Activated CD8-positive, alpha-beta memory T cell treated with anti-CD3 and anti-CD28 coated beads for 1 hour (primary cell): ENCODE measurements at places on chromosomes 16 and 17.

- no peak for DNase-seq
Measured at GRCh38 chr16:88727871-88728270, 21.6 kb downstream of the CTU2 start.

DNA sequence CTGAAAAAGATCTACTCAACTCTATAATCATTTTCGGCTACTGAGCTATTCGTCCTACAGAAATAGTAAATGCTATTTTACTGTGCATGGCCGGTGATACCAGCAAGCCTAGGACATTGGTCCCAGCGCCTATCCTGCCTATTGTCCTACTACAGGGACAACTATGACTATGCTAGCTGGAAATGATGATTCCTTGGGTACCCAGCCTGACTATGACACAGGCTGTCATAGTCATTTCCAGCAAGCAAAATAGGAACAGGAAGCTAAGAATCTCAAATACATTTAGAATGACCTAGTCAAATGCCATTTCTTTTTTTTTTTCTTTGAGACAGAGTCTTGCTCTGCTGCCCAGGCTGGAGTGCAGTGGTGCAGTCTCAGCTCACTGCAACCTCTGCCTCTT, 33.7 kb upstream of the HSBP1 start:
- DNase-seq, result no peak

- DNase-seq, result no peak
Measured at GRCh38 chr17:13807103-13807502, 205.4 kb upstream of the HS3ST3A1 start.

GRCh38 chr16:4820652-4821051, 18.2 kb upstream of the ROGDI start:
- DNase-seq, result no peak

DNA sequence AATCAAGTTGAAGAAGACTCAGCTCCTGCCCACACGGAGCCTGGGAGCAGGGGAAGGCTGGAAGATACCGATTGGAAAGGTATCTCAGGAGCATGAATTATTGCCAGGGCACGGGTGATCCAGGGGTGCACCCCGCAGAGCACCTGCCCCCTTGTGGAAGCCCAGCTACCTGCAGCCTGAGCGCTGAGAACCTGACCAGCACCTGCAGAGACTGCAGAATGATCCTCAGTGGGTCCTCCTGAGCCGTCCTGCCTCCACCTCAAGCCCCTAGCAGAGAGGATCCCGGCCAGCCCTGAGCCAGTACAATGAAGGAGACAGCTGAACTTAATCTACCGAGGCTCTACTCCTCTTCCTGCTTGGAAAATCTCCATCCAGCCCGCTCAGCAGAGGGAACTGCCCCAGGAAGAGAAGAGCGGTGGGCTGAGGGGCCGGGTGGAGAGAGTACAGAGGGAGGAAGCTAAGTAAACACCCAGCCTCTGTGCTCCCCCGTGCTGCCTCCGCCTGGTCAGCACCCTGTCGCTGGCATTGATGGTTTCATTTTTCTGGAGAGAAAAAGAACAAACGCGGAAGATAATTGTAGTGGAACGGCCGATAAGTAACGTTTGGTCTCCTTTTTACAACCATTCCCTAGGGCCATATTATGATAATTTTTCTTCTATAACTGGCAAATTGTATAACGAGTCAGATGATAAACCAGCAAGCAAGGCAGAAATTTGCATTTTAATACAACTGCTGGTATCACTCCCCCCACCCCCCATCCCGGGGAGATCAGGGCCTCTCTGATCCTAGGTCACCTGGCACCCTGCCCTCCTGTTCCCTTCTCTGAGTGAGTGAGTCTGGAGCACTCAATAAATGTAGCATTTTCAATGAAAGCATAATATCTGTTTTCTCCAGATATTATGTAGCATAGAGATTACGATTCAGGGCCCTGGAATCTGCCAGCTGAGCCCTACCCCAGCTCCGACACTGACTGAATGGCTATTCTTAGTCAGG, 204.5 kb upstream of the RPL38 start:
- DNase-seq, result peak; percentile 44

- DNase-seq, result no peak
Measured at GRCh38 chr16:8194794-8195193, 395.5 kb downstream of the TMEM114 start.

DNA sequence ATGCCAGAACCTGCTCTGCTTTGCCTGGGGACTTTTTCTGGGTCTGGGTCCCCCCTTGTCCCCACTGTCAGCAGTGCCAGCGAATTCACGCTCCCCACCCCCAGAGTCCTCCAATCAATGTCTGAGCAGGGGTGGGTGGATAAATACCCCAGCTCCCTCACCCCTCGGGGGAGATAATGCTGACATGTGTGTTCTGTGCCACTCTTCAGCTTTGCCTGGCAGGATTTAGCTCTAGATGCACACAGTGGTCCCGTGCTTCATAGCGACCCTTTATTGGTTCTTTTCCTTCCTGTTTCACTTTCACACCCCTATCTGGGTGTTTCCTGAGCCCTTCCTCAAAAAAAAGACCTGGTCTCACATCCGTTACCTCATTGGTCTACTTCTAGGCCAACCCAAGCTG, 277.0 kb downstream of the NPIPA8 start:
- no peak for DNase-seq

GRCh38 chr17:157901-158300, 20.5 kb downstream of the SCGB1C2 start:
- DNase-seq, result no peak

- DNase-seq, result no peak
Measured at GRCh38 chr16:87464691-87465300, 28.0 kb downstream of the ZCCHC14 start.

GRCh38 chr17:81298991-81299738, 4.1 kb upstream of the SLC38A10 start:
- DNase-seq, result no peak

DNA sequence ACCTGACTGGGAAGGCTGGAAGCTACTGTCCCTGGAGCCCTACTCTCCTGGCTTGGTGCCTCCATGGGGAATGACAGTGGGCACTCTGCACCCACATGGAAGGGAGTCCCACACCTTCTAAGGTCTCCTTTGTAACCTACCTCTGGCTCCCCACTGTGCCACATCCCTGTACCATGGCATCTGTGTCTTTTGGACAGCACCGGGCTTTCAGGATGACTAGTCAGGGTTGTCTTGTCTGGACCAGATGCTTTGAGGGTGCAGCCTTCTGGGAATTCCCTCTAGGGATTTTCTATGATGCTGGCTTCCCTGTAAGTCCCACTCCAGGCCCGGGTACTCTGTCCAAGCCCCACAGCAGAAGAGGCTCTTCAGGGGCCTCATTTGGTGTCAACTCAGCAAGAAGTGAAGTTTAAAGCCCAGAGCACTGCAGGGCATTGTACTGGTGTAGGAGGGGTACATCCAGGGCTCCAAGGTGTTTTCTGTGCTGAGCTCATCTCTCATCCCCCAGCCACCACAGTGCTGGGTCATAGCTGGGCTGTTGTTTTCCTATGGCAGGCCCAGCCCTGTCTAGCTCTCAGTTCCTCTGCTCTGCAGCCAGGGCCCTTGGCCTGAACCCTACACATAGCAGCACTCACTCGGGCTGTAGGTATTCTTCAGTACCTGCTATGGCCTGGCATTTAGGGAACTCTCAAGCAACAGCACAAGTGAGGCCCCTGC, 255.3 kb downstream of the CPPED1 start:
- no peak for DNase-seq

GRCh38 chr17:4903051-4903818, at the start of gene CHRNE:
Gene CHRNE, minus strand, starts transcription at chr17:4903098. Its CDS starts 35 bp downstream, at chr17:4903063.
- peak; percentile 56 for DNase-seq

- no peak for DNase-seq
Measured at GRCh38 chr16:74107795-74108610, 188.6 kb upstream of the PSMD7 start.

DNA sequence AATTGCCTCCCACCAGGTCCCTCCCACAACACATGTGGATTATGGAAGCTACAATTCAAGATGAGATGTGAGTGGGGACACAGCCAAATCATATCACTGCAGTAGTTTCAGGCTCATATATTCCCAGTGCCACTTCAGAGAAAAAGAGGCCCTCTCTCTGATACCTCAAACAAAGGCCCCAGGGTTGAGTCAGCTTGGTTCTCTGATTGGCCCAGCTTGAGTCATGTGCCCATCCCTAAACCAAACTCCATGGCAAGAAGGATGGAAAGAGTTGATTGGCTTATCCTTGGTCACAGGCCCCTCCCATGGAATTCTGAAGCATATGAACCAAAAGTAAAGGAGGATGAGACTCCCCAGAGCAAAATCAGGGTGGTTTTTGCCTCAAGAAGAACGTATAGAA, 75.9 kb upstream of the IRX6 start:
- no peak for DNase-seq

DNA sequence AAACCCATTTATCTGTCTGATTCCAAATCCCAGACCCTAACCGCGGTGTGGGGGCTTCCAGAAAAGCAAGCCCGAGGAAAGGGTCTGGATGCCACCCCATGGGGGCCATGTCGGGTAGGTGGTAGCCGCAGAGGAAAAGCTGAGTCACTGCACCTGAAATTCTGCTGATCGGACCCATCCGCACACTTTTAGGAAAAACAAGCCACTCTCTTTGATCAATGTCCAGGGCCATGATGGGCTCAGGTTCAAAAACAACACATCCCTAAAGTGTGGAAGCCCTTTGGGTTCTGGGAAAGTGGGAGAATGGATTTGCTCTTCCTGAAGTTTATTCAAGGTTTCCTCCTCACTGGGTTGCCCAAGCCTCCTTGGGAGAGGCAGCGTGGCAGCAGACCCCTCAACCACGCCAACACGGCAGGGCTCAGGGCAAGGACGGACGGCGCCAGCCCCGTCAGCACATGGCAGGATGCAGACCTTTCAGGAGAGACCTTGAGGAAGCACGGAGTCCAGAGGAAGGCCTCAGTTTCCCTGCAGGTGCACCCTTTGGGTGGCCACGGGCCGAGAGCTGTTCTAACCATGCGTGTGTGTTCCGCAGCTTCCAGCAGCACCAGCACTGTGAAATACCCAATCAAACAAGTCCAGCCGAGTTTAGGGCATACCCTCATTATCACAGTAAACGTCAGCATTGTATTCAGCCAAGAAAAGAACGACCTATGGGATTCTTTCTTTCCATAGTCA, 367.0 kb downstream of the FOXL1 start:
- no peak for DNase-seq

DNA sequence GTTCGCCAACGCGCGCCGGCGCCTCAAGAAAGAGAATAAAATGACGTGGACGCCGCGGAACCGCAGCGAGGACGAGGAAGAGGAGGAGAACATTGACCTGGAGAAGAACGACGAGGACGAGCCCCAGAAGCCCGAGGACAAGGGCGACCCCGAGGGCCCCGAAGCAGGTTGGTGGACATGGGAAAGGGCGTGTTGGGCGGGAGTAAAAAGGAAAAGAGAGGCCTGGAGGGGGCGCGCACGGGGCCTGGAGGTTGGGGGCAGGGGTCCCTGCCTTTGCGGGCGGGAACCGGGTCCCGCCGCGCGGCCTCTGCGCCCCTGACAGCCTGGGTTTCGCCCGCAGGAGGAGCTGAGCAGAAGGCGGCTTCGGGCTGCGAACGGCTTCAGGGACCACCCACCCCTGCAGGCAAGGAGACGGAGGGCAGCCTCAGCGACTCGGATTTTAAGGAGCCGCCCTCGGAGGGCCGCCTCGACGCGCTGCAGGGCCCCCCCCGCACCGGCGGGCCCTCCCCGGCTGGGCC, 2.1 kb downstream of the IRX5 start:
- DNase-seq, result no peak

DNA sequence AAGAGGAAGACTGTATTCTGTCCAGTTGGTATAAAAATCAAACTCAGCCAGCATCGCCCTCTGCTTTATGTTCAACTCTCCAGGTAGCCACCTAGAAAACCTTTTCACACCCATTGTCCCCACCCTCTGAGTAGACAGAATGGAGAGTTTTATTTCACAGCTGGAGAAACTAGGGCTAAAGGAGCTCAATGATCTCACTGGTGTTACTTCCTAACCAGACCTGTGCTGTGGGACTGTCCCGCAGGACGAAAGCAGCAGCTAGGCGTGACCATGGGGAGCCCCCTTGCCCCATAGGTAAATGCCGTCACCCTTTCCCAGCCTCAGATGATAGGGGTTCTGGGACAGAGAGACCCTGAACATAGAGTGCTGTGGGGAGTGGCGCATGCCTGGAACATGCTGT, 67.7 kb downstream of the CYLD start:
- no peak for DNase-seq

GRCh38 chr17:42283241-42284023, 4.9 kb upstream of the STAT5A start:
- DNase-seq, result no peak

- DNase-seq, result no peak
Measured at GRCh38 chr16:75555213-75555706, 792 bp downstream of the TMEM231 start.

GRCh38 chr17:76354747-76355310, 1.1 kb upstream of the PRPSAP1 start:
- DNase-seq, result no peak

- DNase-seq, result no peak
Measured at GRCh38 chr16:15597822-15598647, 44.9 kb downstream of the MARF1 start.

DNA sequence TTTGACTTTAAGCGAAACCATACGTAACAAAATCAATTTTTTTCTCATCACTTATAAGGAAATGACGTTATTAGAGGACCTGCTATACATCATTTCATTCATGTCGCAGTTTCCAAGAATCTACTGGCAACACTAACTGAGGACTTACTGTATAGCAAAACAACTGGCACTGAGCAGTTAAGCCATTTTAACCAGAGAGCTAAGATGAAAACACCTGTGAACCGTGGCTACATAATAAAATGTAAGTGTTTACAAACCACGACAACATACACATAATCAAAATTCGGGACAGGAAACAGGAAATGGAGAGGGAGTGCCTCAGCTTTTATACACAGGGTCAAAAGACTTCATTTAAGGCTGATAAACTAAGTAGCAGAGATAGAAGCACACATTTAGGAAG, 29.5 kb downstream of the METTL16 start:
- no peak for DNase-seq

DNA sequence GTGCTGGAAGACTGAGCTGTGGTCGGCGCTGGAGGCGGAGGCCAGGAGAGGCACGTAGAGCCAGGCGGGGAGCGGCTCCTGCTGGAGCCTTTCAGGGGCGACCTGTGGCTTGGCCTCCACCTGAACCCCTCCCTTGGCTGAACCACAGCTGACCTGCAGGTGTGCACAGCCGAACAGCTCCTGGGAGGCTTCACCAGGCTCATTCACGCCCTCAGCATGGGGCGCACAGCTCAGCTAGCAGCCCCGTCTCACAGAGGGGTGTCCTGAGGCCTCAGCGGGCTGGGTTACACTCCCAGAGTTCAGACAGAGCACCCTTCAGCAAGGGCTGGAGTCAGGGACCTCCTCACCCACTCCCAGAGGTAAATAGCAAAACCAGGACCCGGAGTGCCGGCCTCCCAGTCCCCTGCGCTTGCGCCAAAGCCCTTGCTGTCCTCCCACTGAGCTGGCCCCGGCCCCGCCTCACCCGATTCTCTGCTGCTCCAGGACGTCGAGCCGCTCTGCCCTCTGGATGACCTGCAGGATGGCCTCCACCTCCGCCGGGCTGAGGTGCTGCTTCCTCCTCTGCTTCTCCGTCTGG, 31.7 kb downstream of the RPH3AL start:
- DNase-seq, result no peak

- no peak for DNase-seq
Measured at GRCh38 chr16:68643847-68644246, 1.3 kb upstream of the CDH3 start.
